ENCODE measurements at places on chromosomes 5 and 9.

- no peak for DNase-seq
Measured at GRCh38 chr9:100589582-100589981, 11.7 kb downstream of the CAVIN4 start.

- no peak for DNase-seq
Measured at GRCh38 chr9:93713716-93714115, 137.3 kb downstream of the PHF2 start.

GRCh38 chr5:114634967-114635901 lies 273.4 kb downstream of the KCNN2 start:
- DNase-seq, result no peak

- no peak for DNase-seq
Measured at GRCh38 chr5:89844548-89844947, 565.0 kb downstream of the CETN3 start.

Data from Peyer's patch (tissue), 4 donors.